ENCODE measurements at places on chromosomes 1 and 21.
A peak's percentile ranks its signal among the peaks of the same experiment; 100 is the strongest.

GRCh38 chr1:172537827-172538391, 5.0 kb downstream of the SUCO start:
- no peak for DNase-seq

DNA sequence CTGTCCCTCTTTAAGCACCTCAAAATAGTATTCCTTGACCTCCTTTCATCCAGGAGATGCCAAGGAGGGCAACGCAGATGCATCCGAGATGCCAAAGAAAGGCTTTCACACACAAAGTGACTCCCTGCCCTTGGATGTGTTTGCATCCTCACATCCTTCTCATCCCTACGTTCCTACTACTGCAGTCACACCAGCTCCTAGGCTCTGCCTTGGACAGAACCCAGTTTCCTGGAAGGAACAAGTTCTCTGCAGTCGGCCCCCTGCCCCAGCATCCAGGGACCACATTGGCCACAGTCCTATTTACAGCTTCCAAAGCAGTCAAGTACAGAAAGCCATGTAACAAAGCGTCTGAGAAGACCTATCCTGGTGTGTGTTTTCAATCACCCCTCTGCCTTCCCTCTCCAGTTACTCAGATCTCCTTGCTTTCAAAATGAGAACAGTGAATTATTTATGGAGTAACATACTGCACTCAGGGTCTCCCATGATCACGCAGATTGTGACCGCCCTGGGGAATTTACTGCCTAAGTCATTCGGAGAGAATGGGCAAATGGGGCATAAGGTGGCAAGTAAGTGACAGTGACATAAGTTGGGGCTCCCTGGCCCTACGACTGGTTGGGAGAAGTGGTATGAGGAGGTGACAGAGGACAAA, 21.8 kb upstream of the SRP9 start:
- no peak for DNase-seq

- no peak for DNase-seq
Observed at GRCh38 chr21:40568807-40569206, 278.2 kb downstream of the DSCAM start.

- peak; percentile 45 for DNase-seq
Observed at GRCh38 chr1:63915121-63915520, 141.3 kb downstream of the ROR1 start.

DNA sequence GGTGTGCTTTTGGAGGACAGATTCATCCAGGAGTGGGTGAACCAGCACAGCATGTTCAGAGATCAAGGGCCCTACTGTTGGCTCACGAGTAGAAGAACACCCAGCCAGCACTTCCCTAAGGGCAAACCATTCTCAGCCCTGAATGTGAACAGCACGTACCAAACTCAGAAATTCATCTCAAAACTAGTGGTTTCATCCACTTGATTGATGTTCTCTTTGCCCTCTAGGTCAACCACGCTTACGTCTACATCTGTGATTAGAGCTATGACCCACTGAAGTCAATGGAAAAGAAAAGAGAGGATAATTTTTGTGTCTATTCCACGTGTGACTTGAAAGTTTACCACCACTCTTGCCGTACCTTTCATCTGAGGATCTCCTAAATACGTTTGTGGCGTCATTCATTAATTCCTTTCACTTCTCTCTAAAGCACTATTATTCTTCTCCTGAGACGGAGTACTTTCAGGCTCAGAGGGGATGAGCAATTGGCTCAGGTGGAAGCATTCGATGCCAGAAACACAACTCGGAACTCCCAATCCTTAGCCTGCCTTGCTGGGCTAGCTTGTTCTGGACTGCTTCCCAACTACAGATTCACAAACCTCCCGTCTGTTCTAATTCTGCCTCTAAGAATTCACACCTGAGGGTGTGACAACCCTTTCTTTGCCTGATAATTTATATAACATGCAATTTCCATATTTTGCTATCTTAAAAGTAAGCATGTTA, 57.3 kb upstream of the HIVEP3 start:
- DNase-seq = no peak

- no peak for DNase-seq
Observed at GRCh38 chr1:222861062-222861461, 46.2 kb downstream of the DISP1 start.

GRCh38 chr21:25515484-25516405, 91.5 kb downstream of the MRPL39 start:
- DNase-seq = peak; percentile 49

DNA sequence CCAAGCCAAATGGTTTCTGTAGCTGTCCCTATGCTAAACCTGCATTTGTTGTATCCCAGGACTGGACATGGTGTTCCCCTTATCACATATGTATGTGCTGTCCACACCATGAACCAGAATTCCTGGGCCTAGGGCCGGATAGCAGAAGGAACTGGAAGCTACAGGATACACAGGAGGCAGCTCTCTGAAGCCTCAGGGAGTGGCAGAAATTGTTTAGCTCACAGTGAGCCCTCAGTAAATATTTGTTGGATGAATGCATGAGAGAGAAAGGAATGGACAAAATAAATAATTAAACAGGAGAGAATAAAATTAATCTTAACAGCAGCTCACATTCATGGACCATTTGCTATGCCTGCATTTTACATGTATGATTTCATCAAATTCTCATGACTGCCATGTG, 2.1 kb downstream of the NIPAL3 start:
- DNase-seq = peak; percentile 60

DNA sequence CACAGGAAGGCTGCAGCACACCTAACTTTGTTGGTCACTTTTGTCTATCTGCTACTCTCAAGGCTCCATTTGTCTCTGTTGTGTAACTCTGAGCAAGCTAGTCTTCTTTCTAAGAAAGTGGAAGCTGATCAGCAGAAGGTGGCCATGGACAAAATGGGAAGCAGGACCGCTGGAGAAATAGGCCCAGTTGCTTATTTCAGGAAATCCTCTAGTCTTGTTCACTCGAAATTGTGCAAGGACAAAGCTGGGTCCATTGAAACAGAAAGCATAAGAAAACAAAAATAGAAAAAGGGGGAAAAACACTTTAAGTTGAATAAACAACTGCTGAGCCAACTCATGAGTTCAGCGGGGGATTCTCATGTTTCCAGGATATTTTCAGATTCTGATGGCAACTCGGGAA, 150.1 kb downstream of the PBX1 start:
- DNase-seq = no peak

DNA sequence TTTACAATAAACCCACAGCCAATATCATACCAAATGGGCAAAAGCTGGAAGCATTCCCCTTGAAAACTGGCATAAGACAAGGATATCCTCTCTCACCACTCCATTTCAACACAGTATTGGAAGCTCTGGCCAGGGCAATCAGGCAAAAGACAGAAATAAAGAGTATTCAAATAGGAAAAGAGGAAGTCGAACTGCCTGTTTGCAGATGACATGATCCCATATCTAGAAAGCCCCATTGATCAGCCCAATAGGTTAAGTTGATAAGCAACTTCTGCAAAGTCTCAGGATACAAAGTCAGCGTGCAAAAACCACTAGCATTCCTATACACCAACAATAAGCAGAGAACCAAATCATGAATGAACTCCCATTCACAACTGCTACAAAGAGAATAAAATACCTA, 235.5 kb downstream of the DPYD start:
- no peak for DNase-seq

DNA sequence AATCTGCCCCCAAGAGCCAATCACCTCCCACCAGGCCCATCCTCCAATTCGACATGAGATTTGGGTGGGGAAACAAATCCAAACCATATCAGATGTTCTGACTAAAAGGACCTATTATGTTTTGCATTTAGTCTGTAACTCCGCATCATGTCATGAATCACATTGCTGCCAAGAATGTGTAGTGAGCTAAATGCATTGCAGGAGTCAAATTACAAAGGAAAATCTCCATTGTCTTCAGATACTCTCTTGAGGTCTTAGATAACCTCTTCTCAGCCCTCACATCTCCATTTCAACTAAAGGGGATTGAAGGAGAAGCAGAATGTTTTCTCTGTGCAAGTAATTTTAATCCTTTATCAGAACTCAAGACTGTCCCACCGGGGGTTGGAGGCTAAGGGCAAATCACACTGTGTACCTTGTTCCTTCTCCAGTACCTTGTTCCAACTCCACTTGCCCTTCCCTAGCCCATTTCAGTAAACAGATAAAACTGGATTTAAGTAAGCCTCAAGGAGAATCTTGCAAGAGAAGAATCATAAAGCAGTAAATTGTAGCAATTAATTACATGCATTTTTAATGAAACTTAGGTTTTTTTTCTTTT, 34.1 kb downstream of the EXTL2 start:
- DNase-seq = peak; percentile 71

Data from fibroblast of skin of scalp (primary cell).